ENCODE measurements at places on chromosomes 7 and 10.

- DNase-seq = no peak
These were observed 19.2 kb upstream of the MET start for GRCh38 chr7:116652793-116653192.

DNA sequence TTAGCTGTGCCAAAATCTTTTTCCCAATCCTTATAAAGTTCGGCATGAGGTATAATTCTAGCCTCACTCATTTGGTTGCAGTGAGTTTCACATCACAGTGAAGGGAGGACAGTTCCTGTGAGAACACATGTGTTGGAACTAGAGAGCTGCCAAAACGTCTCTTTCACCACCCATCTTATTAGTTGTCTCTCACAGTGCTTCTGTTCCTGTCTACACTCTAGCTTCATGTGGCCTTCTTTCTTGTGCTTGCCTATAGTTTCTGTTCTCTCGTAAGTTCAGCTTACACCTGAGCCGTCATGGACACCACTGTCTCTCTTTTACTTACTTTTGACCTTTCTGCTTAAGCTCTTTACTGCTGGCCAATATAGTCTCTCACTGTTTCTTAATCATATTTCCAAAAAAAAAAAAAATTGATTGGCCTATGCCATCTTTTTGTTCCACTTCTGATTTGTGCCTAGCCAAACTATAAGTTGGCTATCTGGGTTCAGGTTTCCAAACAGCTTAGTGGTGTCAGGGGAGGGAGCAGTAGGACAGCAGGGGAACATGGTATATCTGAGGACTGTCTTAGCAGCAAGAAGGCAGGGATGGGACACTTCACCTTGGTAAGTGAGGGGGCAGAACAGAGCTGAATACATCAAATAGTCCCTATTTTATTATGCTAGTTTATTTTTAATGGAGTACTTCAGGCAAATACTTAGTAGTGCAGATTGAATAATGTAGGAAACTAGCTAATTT lies 38.0 kb downstream of the ZNRF2 start:
- DNase-seq = no peak

DNA sequence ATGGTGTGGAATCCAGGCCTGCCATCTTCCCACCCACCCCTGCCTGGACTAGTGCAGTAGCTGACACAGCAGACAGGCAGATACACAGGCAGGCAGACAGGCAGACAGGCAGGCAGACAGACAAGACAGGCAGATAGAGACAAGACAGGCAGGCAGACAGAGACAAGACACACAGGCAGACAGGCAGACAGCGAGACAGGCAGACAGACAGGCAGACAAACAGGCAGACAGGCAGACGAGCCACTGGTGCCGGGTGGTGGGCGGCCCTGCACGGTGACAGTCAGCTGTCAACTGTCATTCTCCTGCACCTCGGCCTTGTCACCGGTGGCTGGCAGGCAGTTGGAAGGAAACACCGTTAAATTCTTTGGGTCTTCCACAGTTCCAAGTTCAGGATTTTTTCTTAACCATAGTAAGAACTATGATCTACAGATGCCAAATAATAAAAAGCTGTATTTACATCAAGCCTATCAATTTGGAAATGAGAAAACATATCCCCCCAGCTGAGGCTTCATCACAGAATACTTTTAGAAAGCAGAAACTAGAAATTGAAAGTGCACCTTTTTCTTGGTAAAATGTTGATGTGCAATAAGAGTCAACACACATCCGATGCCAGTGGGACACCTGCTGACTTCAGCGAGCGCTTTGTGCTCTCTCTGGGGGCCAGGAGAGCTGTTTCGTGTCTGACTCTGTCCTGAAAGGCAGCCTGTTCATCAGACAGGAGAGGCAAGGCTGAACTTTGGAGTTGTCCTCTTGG lies 250.4 kb downstream of the DNAJB6 start:
- DNase-seq = no peak

- DNase-seq = no peak
These were observed 53.5 kb upstream of the MET start for GRCh38 chr7:116618338-116619128.

DNA sequence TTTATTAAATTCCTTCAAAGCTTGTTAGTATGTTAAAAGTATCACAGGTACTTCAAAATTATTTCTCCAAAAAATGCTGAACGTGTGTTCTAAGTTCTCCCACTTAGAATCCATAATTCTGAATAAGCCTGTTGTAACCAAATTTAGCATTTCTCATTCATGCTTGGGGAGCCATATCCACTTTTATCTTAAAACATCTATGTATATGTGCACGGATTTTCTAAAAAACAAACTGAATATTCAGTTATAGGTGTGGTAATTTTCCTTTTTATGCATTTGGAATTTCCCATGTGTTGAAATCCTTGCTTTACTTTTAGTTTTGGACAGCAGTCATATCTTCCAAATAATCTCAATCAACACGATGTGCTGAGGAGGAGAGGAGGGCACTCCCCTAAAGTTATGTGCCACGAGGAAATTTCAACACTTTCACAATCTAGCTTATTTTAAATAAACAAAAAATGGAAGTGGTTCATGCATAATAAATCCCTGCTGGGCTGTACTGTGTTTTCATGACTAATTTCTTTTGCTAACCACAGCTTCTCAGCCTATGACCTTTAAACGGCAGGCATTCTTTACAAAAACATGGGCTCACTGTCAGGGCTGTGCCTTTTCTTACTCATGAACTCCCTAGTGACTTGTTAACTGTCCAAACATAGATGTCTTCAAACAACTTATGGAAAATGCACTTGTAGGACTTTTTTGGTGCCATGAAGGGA lies 380.3 kb upstream of the SEMA3C start:
- DNase-seq = no peak

- no peak for DNase-seq
These were observed 301.7 kb downstream of the RPS24 start for GRCh38 chr10:78335371-78335690.

DNA sequence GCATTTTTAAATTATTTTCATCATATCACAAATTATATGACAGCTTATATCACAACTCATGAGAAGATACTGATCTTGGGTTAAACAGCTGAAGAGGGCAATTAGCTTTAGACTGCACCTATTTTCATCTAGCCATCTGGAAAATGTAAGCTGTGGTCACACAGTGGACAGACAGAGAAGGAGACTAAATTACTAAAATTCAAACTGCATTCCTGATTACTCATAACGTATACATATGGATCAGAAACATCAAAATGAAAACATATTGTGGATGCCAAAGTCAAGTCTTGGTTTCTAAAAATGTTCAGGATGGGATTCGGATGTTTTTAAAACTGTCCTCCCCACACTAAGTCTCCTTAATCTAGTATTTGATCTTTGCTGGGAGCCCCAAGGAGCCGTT lies 6.6 kb downstream of the BBIP1 start:
- no peak for DNase-seq

DNA sequence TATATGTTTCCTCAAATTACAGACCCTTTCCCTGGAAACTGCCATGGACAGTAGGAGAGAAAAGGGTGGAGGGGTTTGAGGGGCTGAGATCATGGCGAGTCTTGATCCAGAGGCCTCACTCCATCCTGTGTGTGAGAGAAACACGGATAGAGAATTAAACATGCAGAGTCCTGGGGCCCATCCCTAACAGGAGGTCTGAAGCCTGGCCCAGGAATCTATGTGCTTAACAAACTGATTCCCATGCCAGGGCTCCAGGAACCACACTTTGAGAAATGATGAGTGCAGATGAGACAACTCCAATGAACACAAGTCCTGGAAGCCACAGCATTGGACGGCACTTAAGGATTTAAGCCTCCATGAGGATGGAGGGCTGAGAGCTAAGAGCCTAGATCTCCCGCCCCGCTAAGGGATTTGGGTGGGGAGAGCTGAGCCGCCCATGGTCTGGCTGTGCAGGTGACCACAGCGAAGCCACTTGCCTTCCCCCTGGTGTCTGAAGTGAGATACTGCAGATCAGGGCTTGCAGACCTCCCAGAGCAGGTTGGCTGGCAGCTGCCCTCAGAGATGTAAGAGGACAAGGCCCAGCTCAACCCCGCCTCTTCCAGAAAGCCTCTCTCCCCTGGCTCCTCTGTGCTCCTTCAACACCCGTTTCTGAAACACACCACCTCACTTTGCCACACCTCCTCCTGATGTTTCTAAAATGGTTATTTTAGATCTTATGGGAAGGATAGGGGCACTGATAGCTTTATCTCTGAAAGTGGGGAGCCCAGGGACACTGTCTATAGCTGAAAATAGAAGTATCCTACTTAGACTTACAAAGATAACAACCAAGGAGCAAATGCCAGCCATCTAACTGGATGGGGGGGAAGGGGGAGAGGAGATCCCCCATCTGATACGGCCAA lies 24.8 kb upstream of the EIF5AL1 start:
- DNase-seq = peak; percentile 5

DNA sequence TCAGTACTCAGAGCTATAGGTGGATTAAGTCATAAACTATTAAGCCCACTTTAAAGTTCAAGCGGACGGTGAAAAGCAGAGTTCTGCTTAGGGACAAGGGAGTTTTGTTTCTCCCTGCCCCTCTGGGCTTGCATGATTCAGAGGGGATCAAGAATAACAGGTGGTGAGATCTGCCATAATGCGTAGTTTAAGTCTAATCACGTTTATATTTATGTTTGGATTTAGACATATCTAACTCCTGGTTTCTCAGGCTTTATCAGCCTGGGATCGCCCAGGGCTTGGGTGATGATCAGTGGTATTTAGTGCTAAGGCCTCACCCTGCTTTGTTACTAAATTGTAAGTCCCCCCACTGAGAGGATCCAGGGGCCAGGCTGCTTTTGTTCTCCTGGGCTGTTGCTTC lies 335.4 kb upstream of the NRP1 start:
- no peak for DNase-seq

GRCh38 chr10:105207476-105207995 lies 566.4 kb downstream of the SORCS3 start:
- no peak for DNase-seq

DNA sequence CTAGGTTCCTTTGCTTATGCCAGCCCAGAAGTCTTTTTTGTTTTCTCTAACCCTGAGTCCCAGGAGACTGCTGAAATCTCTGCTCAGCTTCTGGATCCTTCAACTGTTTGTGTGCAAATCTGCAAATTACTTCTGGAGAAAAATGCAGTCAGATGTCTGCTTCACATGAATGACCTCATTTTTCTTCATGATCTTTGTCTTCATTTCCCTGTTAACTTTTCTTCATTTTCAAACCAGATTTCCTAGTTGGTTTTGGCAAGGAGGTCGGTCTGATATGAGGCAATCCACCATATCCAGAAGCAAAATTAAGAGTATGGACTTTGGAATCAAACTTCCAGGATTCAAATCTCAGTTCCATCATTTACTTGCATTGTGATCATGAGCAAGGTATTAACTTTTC lies 66.8 kb downstream of the ZNF503 start:
- DNase-seq = no peak

DNA sequence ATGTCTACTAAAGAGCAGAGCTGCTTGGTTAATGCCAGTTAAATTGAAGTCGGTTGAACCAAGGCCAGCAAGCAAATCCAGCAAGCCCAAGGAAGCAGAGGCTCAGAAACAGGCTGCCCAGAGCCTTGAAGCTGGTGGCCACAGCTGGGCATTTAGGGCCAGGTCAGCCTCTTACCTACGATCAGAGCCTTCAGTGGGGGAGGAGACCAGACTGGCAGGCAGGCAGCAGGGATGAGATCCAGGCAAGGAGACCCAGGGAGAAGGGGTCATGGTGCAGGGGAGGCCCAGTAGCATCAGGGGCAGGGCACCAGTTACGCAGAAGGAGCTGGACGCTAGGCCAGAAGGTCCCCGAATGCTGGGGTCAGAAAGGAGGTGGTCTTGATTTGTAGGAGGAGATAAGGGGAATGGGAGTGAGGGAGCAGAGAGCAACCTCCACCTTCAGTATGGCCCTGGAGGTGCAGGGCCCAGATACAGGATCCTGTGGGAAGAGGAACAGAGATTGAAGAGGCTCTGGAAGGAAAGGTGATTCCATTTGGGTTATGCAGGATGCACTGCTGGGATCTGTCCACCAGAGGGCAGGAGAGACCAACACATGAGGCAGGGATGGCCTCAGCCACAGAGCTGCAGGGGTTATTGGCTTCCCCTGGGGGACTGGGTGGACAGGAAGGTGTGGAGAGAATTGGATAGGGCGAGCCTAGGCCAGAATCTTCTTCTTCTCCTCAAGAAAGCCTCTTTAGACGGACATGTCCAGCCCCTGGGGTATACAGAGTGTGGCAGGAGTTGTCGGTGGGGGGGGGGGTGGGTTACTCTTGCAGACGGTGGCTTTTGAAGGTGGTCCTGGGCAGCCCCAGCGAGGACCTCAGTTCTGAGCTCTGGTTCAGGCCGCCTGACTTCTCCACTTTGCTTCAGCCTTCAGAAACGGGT lies 132.6 kb upstream of the PODXL start:
- peak; percentile 35 for DNase-seq

DNA sequence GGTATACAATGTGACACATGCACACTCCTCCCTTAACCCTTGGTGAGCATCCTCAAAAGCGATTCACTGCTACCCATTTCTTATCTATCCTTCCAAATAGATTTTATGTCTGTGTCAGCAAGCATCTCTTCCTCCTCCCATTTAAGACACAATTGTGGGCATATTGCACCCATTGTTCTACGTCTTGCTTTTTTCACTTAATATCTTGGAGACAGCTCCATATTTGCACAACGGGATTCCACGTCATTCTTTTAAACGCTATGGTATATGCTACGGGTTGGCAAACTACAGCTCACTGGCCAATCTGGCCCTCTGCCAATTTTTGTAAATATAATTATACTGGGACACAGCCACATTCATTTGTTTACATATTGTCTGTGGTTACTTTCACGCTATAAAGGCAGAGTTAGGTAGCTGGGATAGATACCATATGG lies 88.6 kb downstream of the RNF216 start:
- DNase-seq = peak; percentile 60

DNA sequence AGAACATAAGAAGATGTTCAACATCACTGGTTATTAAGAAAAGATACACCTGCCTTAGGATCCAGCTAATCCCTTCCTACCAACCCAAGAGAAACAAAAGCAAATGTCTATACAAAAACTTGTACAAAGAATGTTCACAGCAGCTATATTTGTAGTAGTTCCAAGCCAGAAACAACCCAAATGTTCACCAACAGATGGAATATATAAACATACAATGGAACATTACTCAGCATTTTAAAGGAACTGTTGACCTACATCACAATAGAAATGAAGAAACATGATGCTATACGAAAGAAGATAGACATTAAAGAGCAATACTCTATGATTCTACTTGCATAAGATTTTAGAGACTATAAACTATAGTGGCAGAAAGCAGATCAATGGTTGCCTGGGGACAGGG lies 149.4 kb downstream of the ZNF438 start:
- DNase-seq = no peak

- no peak for DNase-seq
These were observed 14.4 kb downstream of the KIAA1217 start for GRCh38 chr10:24223341-24223740.

- DNase-seq = no peak
These were observed 638 bp downstream of the EGR2 start for GRCh38 chr10:62815381-62816075.

- peak; percentile 28 for DNase-seq
These were observed 71.2 kb upstream of the DUSP5 start for GRCh38 chr10:110426294-110427181.

GRCh38 chr10:91105269-91105668 lies 115.2 kb upstream of the PCGF5 start:
- DNase-seq = no peak

All from DMS153 (cell line).